ENCODE measurements at places on chromosomes 7 and 10.

DNA sequence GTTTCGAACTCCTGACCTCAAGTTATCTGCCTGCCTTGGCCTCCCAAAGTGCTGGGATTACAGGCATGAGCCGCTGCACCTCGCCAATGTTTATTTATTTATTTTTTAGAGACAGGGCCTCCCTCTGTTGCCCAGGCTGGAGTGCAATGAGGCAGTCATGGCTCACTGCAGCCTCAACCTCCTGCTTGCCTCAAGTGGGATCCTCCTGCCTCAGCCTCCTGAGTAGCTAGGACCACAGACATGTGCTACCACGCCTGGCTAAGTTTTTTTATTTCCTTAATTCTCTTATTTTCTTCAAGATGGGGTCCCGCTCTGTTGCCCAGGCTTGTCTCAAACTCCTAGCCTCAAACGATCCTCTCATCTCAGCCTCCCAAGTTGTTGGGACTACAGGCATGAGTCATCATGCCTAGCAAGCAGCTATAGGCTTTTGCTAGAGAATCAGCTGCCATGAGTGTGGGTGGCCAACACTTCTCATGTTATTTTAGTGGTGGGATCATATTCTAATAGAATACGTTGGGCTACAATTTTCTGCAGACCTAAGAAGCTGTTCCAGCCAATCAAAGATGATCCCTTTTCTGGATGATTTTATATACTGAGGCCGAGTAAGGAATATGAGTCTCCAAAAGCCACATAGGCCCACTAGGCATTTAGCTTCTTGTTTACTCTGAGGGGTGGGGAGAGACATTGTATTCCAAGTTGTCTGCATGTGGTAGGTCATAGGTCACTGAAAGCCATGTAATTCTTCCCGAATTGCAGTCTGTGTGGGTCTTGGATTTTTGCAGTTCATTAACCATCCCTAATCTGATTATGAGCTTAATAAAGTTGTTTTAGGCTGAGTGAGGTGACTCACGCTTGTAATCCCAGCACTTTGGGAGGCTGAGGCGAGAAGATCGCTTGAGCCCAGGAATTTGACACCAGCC is 7.6 kb upstream of the TMEM248 start:
- DNase-seq = no peak

DNA sequence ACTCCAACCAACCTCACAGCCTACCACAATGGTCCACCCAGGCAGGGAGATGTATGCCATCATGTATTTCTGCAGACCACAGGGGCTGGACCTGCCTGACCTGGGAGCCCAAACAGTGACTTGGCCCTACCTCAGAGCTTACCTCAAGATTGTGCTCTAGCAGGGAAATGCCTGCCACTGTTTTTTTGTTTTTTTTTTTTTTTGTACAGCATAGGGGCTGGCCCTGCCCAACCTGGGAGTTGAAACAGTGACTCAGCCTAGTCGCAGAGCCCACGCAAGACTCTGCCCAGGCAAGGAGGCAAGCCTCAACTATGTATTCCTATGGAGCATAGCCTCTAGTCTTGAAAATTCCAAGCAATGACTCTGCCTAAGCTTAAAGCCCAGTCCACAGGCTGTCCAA is 39.3 kb upstream of the CDK6 start:
- no peak for DNase-seq

- no peak for DNase-seq
Observed at GRCh38 chr7:107046491-107047259, 2.2 kb downstream of the PRKAR2B start.

DNA sequence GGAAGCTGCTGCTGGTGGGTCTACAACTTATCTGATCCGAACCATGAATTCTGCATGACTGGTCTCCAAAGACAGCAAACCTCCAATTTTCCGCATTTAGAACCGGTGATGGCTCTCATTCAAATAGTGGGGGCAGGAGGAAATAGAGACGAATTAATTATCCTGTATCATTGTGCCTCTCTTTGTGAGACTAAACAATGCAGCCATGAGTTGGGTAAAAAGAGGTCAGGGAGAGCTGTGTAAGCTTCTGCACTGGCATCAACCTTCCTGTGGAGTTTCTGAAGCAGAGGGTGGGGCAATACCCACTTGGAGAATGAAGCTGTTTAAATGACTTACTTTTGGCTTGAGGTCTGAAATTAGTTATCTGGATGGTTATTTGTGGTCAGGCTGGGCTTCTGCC is 266.4 kb downstream of the SORCS3 start:
- DNase-seq = no peak

GRCh38 chr7:136389933-136390332 is 412.8 kb upstream of the MTPN start:
- no peak for DNase-seq

DNA sequence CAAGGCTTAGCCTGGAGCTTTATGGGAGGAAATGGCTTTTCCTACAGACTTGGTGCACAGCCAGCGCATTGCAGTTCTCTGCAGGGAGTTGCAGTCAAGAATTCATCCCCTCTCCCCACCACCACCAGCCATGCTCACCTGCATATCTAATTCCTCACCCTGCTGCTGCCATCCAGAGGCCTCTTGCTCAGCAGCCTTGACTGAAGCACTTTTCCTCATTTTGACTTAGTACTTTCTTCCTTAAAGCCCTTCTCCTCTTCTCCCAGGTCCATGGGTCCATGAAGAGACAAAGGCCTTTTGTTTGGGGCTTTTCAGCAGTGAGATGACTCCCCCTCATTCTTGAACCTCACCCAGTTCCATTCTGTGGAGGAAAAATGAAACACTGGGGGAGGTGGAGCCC is 39.7 kb upstream of the GPR141 start:
- DNase-seq = peak; percentile 44

GRCh38 chr7:30183749-30184369 is 49.1 kb downstream of the MTURN start:
- no peak for DNase-seq

DNA sequence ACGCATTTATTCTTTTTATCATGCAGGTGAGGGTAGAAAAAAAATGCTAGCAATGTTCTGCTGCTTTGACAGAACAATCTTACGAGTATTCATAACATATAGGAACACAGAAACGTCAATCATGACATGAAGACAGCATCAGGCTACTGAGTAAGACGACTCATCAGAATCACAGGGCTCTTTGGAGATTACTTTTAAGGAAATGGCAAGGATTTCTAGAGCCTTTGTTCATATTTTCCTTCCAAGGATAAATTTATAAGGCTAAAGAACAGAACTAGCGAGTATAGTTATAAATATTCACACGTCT is 39.8 kb upstream of the DNAJC1 start:
- DNase-seq = no peak

DNA sequence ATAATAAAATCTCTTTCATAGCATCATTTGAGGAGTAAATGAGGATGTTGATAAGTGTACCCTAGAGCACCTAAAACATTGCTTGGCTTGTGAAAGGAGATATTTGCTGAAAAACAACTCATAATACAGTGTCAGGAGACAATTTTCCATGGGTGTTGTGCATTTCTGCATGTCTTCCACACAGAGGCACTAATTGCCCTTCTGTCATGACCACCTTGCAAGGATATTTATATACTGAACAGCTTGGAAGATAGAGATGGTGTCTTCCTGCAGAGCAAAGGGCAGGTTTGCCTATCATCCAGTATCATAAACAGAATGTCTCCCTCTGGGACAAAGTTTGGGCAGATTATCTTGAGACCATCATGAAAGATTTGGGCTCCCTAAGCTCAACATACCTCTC is 495.2 kb upstream of the LRRN3 start:
- peak; percentile 3 for DNase-seq

DNA sequence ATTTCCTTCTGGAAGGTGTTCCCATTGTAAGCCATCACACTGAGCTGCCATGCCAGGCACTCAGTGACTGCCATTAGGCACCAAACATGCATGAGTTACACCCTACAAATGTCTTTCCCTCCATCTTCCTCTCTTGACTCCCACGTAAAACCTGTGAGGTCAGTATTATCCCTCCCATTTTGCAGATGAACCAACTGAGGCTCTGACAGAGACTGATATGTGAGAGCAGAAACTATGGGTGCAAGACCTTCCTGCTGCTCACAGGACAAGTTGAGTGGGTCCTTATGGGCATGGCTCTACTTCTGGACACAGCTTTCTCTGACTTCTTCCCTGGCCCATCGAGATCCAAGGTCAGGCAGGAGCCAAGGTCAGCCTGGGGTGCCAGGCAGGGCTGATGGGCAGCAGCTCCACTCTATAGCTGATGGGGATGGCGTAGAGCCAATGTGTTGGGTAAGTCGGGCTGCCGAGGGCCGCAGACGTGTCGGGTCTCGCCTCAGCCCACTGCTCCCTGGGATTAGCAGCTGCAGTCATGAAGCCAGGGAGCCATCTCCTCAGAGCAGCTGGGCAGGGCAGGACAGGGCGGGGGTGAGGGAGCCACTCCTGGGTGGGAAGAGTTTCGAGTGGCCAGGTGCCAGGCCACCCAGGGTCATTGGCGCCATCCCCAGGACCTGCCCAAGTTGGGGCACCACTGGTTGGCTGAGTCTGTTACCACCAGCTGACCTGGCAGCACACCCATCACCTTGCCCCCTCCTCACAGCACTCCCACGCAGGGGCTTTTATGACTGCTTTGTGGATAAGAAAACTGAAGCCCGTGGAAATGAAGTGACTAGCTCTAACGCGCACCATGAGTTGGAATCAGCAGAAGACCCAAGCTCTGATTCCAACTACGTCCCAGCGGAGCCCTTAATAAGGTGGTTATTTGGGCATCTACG is 117.8 kb upstream of the ZMIZ1 start:
- DNase-seq = no peak

- DNase-seq = no peak
Observed at GRCh38 chr7:38880035-38880434, 29.0 kb downstream of the VPS41 start.

DNA sequence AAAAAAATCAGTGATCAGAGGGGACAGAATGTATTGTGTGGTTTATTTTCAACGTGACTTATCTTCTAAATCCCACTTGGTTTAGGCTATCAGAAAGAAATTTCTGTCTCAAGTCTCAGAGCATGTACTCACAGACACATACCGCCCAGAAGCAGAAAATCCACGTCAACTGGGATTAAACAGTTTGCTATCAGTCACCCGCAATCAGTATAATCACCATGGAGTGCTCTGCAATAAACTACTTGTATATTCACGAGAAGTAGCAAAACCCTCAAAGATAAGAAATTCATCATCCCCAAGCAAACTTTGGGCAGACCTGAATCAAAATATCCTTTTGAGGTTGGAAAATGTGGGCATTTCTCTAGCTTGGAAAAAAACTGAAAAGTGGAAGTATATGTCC is 259.1 kb downstream of the FGFR2 start:
- DNase-seq = no peak

Measured in NCI-H526 treated with DMSO at 0.1 percent for 48 hours (cell line).